BE2C (cell line): ENCODE measurements at places on chromosomes 5 and 9.
A peak's percentile ranks its signal among the peaks of the same experiment; 100 is the strongest.

DNA sequence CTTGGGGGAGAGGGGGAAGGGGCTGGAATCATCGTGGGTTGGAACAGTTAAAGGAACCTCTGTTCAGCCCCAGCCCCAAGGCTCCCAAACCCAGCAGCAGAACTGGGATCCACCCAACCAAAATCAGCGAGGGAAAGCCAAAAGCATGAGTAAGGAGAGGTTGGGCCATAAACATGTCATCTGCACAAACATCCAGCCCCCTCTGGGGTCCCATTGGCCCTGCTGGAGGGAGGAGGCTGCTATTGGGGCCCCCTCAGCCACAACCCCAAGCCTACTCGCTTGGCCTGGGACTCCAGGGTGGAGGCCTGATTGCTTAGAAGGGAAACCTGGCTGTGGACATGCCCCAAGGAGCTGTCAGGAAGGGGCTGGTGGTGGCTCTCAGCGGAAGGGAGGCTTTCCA is 154.9 kb downstream of the FGF18 start:
- DNase-seq = no peak

GRCh38 chr5:116652903-116653302 is 78.3 kb upstream of the SEMA6A start:
- no peak for DNase-seq

DNA sequence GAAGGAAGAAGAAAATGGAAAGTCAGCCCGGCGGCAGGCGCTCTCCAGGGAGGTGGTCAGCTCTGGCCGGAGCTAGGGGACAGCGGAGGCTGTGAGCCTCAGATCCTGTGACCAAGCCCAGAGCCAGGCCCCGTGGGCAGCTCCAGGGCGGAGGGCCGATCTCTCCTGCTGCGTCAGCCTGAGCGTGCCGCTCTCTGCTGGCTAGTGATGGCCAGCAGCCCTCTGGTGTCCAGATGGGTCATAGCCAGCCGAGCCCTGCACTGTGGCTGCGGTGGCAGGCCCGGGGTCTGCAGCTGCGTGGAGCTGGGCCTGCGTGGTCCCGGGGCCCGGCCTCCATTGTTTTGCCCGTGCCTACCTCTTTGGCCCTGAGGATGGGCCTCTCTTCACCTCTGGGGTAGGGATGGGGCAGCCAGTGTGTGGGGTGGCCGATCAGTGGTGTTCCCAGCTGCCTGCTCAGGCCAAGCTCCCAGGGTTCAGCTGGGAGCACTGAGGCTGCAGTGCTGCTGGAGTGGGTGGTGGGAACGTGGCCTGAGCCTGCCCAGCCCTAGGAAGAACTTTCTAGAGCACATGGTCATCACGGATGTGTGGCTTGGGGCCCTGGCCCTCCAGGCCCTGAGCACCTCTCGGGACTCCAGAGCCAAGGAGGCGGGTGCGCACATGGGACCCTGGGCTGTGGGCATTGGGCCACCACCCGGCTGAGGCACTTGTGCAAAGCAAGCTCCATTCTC is 17.1 kb upstream of the NRARP start:
- DNase-seq = peak; percentile 24

- DNase-seq = no peak
Measured at GRCh38 chr5:175384724-175385552, 59.0 kb downstream of the DRD1 start.

DNA sequence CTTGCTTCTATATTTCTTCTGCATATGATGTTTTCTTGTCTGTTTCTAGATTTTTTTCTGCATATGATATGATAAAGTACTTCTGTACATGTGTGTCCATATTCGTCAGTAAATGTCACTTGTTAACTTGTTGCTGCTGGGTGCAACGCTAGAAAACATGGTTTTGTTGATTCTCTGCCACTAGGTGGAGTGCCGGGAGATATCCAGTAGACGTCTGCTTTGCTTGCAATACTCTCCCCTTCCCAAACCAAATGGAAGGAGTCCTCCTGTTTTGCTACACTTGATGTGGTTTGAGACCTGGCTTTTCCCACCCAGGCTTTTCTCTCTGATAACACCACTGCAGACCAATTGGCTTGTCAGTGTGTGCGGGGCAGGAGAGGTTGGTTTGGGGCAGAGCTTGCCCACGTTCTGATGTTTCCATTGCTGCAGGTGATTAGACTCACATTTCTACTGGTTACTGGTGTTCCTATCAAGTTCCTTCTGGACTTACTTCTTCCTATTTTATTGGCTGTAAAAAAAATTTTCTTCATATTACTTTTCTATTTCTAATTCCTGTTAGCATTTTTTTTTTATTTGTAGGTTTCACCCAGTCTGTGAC is 900.0 kb upstream of the CDH10 start:
- peak; percentile 67 for DNase-seq

DNA sequence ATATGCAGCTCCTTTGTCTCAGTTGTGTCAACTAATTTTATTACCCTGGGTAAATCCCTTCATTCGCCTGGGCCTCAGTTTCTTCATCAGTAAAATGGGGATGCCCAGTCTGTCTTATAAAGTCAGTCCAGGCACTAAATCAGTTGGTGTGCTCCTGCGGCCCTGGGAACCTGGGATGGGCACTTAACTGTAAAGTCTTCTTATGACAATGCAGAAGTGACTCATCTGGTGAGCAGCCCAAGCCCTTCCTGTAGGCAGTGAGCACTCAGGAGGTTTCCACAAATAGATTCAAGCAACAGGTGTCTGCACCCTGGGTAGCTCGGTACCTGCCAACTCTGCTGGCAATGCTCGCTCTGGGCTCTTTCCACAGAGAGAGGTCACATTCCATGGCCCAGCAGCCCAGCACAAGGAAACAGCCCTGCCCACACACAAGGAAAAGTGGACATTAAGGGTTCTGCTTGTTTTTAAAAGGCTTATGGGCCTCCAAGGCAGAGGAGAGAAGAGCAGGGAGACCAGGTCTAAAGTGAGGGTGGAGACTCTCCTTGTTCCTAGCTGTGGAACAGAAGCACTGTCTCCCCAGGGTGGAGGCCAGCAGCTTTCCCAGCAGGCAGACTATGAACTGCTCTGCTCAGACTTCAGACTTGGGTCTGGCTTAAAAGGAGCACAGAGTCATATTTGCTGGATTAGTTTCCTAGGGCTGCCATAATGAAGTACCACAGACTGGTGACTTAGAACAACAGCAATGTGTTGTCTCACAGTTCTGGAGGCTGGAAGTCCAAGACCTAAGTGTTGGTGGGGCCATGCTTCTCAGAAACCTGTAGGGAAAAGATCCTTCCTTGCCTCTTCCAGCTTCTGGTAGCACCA is 89.7 kb upstream of the ADRA1B start:
- DNase-seq = no peak

DNA sequence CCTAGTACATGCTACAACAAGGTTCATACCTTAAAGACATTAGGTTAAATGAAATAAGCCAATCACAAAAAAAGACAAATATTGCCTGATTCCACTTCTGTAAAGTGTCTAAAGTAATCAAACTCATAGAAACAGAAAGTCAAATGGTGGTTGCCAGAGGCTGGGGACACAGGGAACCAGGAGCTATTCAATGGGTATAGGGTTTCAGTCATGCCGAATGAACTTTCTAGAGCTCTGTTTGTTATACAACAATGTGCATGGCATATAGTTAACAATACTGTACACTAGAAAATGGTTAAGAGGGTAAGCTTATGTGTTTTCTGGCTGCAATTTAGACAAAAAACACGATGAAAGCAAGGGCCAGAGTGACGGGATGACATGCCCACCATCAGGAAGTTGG is 70.8 kb upstream of the EGFLAM start:
- DNase-seq = no peak

- no peak for DNase-seq
Measured at GRCh38 chr5:106600803-106601202, 1069.9 kb downstream of the EFNA5 start.

DNA sequence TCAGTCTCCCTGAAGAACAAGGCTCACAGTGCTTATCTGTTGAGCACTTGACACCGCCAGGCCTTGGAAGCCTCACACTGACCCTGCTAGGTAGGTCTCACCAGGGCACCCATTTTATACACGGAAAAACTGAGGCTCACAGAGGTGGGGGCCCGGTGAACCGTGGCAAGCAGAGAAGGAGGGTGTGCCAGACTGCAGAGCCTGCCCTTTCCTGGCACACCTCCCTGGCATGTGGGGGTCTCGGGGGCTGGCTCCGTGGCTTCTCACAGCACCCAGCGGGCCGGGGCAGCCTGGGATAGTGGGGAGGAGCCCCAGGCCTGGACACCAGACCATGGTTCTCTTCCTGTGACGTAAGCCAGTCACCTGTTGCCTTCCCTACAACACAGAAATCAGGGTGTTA is 53.7 kb upstream of the IER5L start:
- peak; percentile 4 for DNase-seq

GRCh38 chr9:90333226-90333625 is 309.4 kb downstream of the DIRAS2 start:
- DNase-seq = no peak

DNA sequence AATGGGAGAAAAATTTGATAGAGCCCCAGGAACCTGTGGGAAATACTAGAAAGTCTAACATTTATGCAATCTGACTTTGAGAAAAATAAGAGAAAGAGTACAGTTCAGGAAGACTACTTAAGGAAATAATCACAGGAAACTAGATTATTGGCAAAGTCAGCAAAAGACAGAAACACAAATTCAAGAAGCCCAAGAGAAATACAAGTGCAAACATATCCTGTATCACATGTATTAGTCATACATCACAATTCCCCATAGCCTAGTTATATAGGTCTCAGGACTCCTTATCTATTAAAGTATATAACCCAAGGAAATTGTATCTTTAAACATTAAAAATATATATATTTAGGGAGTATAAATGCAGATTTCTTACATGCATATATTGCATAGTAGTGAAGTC is 100.8 kb downstream of the HOMER1 start:
- DNase-seq = no peak

DNA sequence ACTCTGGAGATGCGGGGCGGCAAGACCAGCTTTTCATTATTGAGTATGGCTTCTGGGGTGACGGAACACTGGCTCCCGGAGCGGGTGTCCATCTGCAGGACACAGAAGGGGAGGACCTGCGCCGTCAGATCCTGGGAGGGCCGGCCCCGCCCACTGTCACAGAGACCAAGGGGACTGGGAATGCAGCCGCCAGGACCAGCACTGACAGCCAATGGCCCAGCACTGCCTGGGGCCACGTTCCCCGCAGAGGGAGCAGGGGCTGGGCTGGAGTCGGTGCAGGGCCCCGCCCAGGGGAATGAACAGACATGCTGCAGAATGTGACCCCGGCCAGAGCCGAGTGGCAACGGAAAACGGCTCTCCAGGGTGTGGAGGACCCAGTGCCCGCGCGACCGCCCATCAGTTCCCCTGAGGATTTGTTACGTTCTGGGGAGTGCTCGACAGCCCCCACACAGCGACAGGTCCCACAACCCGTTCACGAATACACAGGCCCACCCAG is at the start of gene ZDHHC11:
ZDHHC11 (minus strand) TSS at position 476 of the 496 bp plus-strand sequence; CDS start at position 92, 384 bp downstream.
- DNase-seq = peak; percentile 94

GRCh38 chr9:115777610-115778009 is 376.0 kb upstream of the PAPPA start:
- DNase-seq = no peak

- DNase-seq = no peak
Measured at GRCh38 chr5:125042261-125042890, 295.9 kb upstream of the ZNF608 start.

GRCh38 chr5:8349855-8350254 is 480.9 kb downstream of the MTRR start:
- DNase-seq = no peak

DNA sequence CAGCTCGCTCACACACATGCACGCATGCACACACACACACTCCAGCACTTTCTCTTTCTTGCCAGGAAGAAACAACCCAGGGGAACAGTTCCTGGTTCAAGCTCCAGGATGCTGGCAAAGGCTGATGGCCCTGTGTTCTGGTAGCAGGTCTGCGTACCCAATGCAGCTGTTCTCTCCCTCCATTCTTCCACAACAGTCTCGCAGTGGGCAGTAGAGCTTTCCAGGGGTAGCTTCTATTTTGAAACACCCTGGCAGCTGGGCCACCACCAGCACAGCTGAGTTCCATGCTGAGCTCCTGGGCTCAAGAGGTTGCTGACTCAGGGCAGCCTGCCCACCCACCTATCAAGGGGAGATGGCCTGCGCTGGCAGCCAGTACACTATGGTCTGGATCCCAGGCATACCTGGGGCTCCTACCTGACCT is 4.7 kb downstream of the VDAC1 start:
- no peak for DNase-seq

DNA sequence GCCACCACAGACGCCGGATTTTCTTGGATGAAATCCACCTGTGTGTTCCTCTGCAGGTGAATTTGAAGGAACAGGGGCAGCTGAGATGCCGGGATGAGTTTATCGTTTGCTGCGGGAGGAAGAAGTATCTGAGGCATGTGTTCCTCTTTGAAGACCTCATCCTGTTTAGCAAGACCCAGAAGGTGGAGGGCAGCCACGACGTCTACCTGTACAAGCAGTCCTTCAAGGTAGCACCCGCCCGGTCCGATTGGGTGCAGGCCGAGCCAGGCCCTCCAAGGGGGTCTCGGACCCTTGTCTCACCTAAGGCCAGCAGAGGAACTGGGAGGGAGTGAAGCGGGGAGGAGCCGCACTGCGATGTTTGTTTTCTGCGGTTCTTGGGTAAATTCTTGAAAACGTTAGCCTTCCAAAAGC is 18.4 kb upstream of the LRRC14B start:
- no peak for DNase-seq

- peak; percentile 94 for DNase-seq
Measured at GRCh38 chr5:95961617-95962474, at the start of gene ELL2. Gene ELL2, minus strand, starts transcription at chr5:95961851. Its CDS starts 130 bp downstream, at chr5:95961721.

- no peak for DNase-seq
Measured at GRCh38 chr5:50800410-50800809, 134.0 kb downstream of the PARP8 start.

DNA sequence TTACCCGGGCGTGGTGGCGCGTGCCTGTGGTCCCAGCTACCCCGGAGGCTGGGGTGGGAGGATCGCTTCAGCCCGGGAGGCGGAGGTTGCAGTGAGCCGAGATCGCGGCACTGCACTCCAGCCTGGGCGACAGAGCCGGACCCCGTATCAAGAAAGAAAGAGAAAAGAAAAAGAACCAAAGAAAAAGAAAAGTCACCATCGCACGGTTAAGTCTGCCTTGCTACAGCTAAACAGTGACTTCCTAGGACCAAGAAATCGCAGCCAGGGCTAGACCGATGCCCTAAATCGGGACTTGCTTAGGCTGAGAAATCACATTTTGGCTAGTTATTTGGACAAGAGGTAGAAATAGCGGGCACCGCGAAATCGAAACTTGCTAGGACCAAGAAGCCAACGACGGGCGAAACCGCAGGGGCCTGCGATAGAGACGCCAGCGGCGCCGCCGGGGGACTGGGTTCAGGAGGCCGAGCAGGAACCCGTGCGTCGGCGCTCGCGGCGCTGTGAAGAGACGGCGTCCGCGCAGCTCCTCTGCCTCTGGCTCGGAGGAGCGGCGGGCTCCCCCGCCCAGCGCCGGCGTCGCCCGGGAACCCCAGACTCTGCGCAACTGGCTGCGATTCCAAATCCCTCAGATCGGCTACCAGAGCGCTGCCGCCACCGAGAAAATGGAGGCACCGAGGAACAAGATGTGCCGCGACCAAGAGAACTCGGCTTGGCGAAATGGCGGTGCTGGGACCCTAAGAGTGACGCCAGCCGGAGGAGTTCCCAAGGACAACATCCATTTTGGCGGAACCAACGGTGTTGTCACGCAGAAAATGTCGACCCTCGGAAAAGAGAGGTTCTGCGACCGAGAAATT is 26.1 kb upstream of the ANXA2R start:
- peak; percentile 74 for DNase-seq
